GM23338 (cell line): ENCODE measurements at places on chromosomes 5 and 9. TPM values are rescaled to one million over a fixed set of nuclear protein-coding genes. Genes with fewer than 3 reads are reported as not detected.

DNA sequence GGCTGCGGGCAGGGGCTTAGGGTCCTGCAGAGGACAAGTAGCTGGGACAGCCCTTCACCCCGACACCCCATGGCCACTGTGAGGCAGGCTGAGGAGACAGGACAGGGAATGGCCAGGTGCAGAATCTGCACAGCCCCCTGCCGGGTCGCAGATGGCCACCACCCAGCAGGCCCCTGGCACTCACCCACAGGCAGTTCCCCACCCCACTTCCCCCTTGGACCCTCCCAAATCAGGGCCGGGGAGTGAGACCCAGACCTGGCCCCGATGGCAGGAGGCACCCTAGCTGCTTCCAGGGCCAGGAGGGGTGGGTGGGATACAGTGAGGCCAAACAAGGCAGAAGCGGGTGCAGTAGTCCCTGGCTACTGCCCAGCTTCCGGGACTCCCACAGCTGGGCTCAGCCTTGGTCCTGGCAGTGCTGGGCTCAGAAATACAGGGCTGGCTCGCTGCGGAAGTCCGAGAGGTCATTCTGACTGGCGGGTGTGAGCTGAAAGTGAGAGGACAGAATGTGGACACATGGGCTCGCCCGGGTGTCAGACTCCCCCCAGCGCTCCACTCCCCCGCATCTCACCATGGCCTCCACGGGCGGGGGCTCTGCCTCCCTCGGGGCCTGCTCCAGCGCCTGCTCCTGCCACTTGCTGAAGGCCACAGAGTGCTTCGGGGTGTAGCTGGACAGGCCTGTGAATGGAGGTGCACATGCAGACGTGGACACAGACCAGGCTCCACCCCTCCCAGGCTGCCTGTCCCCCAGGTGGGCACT lies 3.4 kb downstream of the SSNA1 start:
- H3K4me1 ChIP-seq: peaks cover 13% of the 10 kb centered on the region
- no peak overlapping the region for H3K27ac ChIP-seq
- no peak for DNase-seq
- no peaks in the 10 kb centered on the region for H3K27me3 ChIP-seq
- no peak overlapping the region for H3K4me3 ChIP-seq

The C5orf22 gene
- 26.8 and 30.9 TPM in 2 replicates for total RNA-seq

The TICAM2 gene
- total RNA-seq: not detected in 2 replicates

DNA sequence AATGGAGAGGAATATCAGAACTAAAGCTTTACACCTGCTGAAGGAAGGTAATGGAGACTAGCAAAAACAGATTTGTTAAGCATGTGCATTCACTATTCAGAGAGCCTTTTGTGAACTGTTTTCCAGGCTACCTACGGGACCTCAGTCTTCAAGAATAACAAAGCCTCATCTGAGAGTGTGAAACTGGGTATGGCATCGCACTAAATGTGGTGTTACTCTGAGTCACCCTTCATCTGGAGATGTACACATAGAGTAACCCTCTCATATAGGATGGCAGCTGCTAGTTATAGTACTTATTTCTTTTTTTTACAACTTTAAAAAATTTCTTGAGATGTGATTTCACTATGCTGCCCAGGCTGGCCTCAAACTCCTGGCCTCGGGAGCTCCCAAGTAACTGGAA lies 306.8 kb downstream of the ZNF608 start:
- H3K4me1 ChIP-seq: peaks cover 33% of the 10 kb centered on the region
- H3K4me3 ChIP-seq: peak overlapping the region; percentile 18; the same call in 1 of the 2 replicates
- H3K27me3 ChIP-seq: no peaks in the 10 kb centered on the region
- no peaks in the 10 kb centered on the region; the same call in 1 of the 2 replicates for H3K36me3 ChIP-seq
- peak; percentile 18 for DNase-seq

The CACFD1 gene
- total RNA-seq: 12.0 and 18.2 TPM in 2 replicates

The FLT4 gene
- 13.8 and 17.3 TPM in 2 replicates for total RNA-seq

The CPEB4 gene
- 7.3 and 10.2 TPM in 2 replicates for total RNA-seq

The NR4A3 gene
- total RNA-seq: 0.17 and 0.58 TPM in 2 replicates

- no peak for DNase-seq
- peaks cover 93% of the 10 kb centered on the region for H3K36me3 ChIP-seq
- no peaks in the 10 kb centered on the region for H3K4me1 ChIP-seq
- no peak overlapping the region for H3K27ac ChIP-seq
- no peaks in the 10 kb centered on the region for H3K27me3 ChIP-seq
- no peak overlapping the region for H3K4me3 ChIP-seq
Observed at GRCh38 chr9:131464354-131465000, 38.2 kb upstream of the POMT1 start.

The SLC34A3 gene
- total RNA-seq: not detected in 2 replicates

The MCIDAS gene
- 0.12 TPM in 1 of 2 replicates, not detected in the other for total RNA-seq

DNA sequence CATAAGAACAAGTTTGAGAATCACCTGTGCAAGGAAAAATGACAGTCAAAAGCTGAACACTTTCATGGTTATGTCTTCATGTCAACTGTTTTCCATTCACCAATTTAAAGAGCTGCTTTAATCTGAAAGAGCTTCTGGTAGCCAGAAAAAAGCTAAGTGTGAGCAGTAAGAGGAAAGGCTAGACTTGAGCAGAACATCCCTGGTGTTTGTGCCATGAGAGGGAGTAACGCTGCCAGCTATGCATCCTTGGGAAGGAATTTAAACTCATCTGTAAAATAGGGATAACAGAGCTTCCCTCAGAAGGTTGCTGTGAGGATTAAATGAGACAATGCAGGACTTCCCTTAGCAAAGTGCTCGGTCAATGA lies 193.7 kb downstream of the MAPKAP1 start:
- peaks cover 42% of the 10 kb centered on the region for H3K4me1 ChIP-seq
- H3K4me3 ChIP-seq: no peak overlapping the region
- DNase-seq: no peak
- no peaks in the 10 kb centered on the region for H3K27me3 ChIP-seq
- H3K27ac ChIP-seq: no peak overlapping the region
- H3K36me3 ChIP-seq: no peaks in the 10 kb centered on the region

DNA sequence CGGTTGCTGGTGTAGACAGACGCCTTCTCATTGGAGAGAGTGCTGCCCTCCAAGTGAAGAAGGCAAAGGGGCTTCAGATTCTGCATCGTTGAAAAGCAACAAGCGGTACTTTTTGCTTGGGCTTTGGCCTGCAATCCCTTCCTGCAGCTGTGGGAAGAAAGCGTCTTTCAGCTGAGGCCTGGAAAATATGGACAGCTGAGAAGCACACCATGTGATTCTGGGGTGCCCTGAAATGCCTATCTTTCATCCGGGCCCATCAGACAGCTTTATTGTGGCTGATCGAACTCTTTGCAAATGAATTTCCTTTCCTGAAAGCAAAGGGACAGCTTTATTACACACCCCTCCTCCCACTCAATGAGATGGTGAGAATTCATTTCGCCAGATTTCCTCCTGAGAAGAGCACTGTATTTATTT lies 74.0 kb downstream of the NSG2 start:
- H3K27ac ChIP-seq: no peak overlapping the region
- H3K4me3 ChIP-seq: no peak overlapping the region
- H3K27me3 ChIP-seq: no peaks in the 10 kb centered on the region
- H3K4me1 ChIP-seq: no peaks in the 10 kb centered on the region
- no peak for DNase-seq
- H3K36me3 ChIP-seq: no peaks in the 10 kb centered on the region

- H3K27me3 ChIP-seq: no peaks in the 10 kb centered on the region
- H3K36me3 ChIP-seq: peaks cover 49% of the 10 kb centered on the region
- no peak overlapping the region for H3K27ac ChIP-seq
Observed at GRCh38 chr9:128999581-129000206, 28.4 kb downstream of the SH3GLB2 start.

The DIRAS2 gene
- 0.28 and 1.4 TPM in 2 replicates for total RNA-seq

DNA sequence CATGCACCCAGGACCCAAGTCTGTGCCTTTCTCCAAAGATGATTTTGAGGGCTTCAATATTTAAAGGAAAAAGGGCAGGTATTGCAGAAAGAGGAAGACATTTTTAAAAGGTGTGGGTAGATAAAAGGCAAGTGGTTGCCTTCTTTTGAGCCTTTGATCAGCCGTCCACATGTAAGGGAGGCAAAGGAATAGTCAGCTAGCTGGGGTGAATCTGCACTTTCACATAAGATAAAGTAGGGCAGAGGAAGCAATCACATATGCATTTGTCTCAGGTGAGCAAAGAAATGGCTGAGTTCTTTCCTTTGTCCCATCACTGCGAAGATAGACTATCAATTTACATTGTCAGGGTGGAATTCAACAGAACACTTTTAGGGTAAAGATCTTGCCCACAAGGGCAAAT lies 19.9 kb downstream of the MGAT1 start:
- H3K27ac ChIP-seq: no peak overlapping the region
- H3K4me1 ChIP-seq: peaks cover 24% of the 10 kb centered on the region
- H3K36me3 ChIP-seq: no peaks in the 10 kb centered on the region

DNA sequence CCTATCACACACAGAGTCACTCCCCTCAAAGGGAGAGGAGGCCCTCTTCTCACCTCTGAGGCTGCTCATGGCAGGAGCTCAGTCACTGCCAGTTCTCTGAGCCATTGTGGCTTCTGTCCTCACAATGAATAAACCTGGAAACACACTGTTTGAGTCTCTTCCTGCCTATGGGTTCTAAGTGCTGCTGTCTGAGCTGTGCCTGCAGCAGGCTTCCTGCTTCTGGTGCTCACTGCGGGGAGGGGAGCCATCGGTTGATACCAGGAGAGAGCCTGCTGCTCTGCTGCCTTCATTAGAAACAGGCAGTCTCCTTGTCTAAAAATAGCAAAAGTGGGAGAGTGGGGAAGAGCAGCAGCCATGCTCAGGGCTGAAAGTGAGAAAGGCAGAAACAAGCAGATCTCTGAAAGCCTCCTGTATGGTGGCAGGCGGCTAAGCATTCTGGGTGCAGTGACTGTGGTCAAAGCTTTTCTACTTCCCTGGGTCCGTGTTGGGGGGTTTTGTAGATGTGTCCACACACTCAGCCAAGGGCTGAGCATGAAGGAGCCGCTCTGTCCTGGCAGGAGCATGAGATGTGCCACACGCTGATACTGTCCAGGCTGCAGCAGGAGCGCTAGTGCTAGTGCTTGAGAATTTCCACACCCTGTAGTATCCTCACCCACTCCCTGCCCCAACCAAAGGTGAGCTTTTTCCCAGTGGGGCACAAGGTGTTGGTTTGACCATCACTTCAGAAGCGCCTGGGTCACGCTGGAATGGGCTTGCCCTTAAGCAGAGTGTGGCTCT lies 34.2 kb downstream of the PRKACG start:
- H3K36me3 ChIP-seq: no peaks in the 10 kb centered on the region
- no peak overlapping the region for H3K27ac ChIP-seq
- H3K27me3 ChIP-seq: no peaks in the 10 kb centered on the region

DNA sequence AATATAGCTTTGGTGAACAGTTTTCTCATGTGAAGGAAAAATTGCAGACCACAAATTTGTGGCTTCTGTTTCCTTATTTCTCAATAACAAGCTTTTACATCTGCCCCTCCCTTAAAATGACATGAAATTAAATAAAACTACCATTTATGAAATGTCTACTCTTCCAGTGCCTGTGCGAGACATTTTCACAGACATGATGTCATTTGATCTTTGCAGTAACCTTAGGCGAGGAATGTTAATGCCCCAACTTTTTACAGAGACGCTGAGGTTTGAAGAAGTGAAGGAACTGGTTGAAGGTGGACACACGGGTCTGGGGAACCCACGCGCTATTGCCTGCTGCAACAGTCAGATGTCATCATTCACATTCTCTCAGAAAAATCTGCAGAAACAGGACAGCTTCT lies 61.5 kb downstream of the OSTF1 start:
- DNase-seq: no peak
- no peak overlapping the region for H3K4me3 ChIP-seq
- no peak overlapping the region for H3K27ac ChIP-seq
- H3K36me3 ChIP-seq: no peaks in the 10 kb centered on the region
- no peaks in the 10 kb centered on the region for H3K4me1 ChIP-seq

The SAPCD2 gene
- 55.1 and 60.3 TPM in 2 replicates for total RNA-seq

- no peak overlapping the region for H3K27ac ChIP-seq
- H3K4me3 ChIP-seq: no peak overlapping the region
- peaks cover 23% of the 10 kb centered on the region for H3K27me3 ChIP-seq
- no peak for DNase-seq
Observed at GRCh38 chr9:98971168-98971914, 27.6 kb downstream of the COL15A1 start.

GRCh38 chr9:135037521-135038250 lies 49.8 kb upstream of the OLFM1 start:
- no peaks in the 10 kb centered on the region for H3K4me1 ChIP-seq
- no peak overlapping the region for H3K4me3 ChIP-seq
- no peaks in the 10 kb centered on the region for H3K27me3 ChIP-seq
- no peak overlapping the region for H3K27ac ChIP-seq
- no peaks in the 10 kb centered on the region for H3K36me3 ChIP-seq
- DNase-seq: no peak

- peak; percentile 95 for DNase-seq
- no peaks in the 10 kb centered on the region for H3K36me3 ChIP-seq
- no peaks in the 10 kb centered on the region for H3K27me3 ChIP-seq
- peak overlapping the region; percentile 56; the same call in 1 of the 2 replicates for H3K27ac ChIP-seq
- H3K4me3 ChIP-seq: no peak overlapping the region
- no peaks in the 10 kb centered on the region for H3K4me1 ChIP-seq
Observed at GRCh38 chr5:140372971-140373487, 13.0 kb downstream of the SLC4A9 start.

DNA sequence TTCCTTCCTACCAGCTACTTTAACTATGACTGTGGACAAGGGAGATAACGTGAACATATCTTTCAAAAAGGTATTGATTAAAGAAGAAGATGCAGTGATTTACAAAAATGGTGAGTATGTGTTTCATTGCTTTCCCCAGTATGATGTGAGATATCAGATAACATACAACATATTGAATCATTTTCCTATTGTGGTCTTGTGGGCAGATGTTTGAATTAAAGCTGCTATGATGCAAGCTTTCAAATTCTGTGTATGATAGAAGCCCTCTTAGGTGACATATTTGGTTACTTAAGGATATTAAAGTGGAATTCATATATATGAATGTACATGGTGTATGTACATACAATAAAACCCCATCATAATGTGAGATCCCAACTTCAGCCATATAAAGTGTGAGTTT lies 59.5 kb downstream of the TEK start:
- H3K27me3 ChIP-seq: no peaks in the 10 kb centered on the region
- H3K36me3 ChIP-seq: no peaks in the 10 kb centered on the region
- no peak overlapping the region for H3K27ac ChIP-seq
- no peaks in the 10 kb centered on the region for H3K4me1 ChIP-seq
- DNase-seq: no peak

DNA sequence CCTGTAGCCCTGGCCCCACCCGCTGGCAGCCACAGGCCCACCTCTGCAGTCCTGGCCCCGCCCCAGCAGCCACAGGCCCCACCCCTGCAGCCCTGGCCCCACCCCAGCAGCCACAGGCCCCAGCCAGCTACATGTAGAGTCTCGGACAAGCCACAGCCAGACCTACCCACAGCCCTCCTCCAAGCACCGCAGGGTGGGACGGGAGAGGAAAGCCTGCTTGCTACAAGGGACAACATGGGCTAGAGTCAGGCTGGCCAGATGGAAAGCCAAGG lies 49.5 kb upstream of the SARDH start:
- peak; percentile 63 for DNase-seq
- no peaks in the 10 kb centered on the region for H3K36me3 ChIP-seq
- no peak overlapping the region for H3K27ac ChIP-seq
- no peaks in the 10 kb centered on the region for H3K27me3 ChIP-seq

- no peaks in the 10 kb centered on the region for H3K27me3 ChIP-seq
- peaks cover 4% of the 10 kb centered on the region; the same call in 1 of the 2 replicates for H3K4me1 ChIP-seq
- no peaks in the 10 kb centered on the region for H3K36me3 ChIP-seq
- no peak overlapping the region for H3K27ac ChIP-seq
- DNase-seq: no peak
Observed at GRCh38 chr9:105444130-105444529, 3.7 kb upstream of the FSD1L start.

GRCh38 chr9:125839317-125839716 lies 92.1 kb downstream of the PBX3 start:
- no peaks in the 10 kb centered on the region for H3K36me3 ChIP-seq
- H3K27ac ChIP-seq: no peak overlapping the region
- H3K27me3 ChIP-seq: no peaks in the 10 kb centered on the region
- no peak for DNase-seq
- no peak overlapping the region for H3K4me3 ChIP-seq

The TAF1L gene
- total RNA-seq: 0.04 and 0.07 TPM in 2 replicates

The SLCO6A1 gene
- 3.1 TPM in 1 of 2 replicates, not detected in the other for total RNA-seq
